ENCODE measurements at places on chromosomes 11 and 22. TPM values are rescaled to one million over a fixed set of nuclear protein-coding genes. Genes with fewer than 3 reads are reported as not detected.

- no peaks in the 10 kb centered on the region for H3K27me3 ChIP-seq
- no peaks in the 10 kb centered on the region for H3K4me1 ChIP-seq
- H3K36me3 ChIP-seq: no peaks in the 10 kb centered on the region
- H3K4me3 ChIP-seq: no peak overlapping the region
Measured at GRCh38 chr11:123338266-123338800, 91.7 kb upstream of the GRAMD1B start.

DNA sequence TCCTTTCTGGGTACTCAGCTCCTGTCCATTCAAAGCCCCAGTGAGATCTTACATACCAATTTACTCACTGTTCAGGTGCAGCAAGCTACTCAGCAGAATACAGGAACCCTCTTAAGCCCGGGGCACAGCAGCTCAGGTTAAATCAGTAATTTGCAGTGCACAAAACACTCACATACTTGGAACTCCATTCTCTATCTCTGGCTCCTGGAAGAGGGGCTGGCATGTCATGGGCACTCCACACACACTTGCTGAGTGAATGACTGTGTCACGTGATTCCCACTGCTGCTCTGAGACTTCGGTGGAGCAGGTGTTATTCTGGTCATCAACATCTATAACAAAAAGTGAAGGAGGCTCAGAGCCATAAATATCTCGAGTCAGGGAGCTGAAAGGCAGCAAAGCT, 157.3 kb upstream of the BDNF start:
- no peak for DNase-seq
- no peak overlapping the region for H3K4me3 ChIP-seq
- H3K36me3 ChIP-seq: no peaks in the 10 kb centered on the region
- no peaks in the 10 kb centered on the region for H3K4me1 ChIP-seq

- no peak for DNase-seq
- H3K36me3 ChIP-seq: no peaks in the 10 kb centered on the region
- H3K4me3 ChIP-seq: no peak overlapping the region
- no peaks in the 10 kb centered on the region for H3K4me1 ChIP-seq
- no peaks in the 10 kb centered on the region for H3K27me3 ChIP-seq
Measured at GRCh38 chr11:96607864-96608558, 218.2 kb downstream of the JRKL start.

DNA sequence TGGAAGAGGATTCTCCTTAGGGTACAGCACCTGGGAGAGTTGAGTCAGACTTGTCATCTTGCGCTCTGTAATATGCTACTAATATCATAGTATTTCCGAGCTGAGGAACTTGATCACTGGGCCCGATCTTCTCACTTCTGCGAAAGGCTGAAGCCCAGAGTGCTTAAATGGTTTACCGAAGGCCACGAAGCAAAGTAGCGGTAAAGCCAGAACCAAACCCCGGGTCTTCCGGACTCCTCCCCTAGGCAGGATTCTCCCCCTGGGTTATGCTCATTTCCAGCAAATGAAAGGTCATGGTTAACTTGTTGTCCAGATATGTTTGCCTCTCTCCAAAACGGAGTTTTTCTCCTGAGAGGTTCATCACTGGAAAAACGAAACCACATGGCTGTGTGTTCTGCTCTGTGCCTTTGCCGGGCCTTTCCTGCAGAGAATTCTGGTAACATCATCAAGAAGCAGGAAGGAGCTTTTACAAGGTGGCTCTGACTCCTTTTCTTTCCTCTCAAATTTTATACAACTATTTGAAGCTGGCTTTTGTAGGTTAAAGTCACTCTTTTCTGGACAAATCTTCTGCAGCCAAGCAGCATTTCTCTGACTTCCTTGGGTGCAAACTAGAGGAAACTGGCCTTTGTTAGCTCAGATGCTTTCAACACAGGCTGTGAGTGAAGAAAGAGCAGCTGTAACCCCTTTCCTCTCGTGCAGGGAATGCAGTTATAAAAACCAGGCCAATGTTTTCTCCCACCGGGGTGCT, 35.5 kb downstream of the UBASH3B start:
- no peaks in the 10 kb centered on the region for H3K27me3 ChIP-seq
- no peaks in the 10 kb centered on the region for H3K36me3 ChIP-seq
- peak overlapping the region; percentile 32 for H3K4me3 ChIP-seq
- no peak for DNase-seq
- peak overlapping the region; percentile 81 for H3K27ac ChIP-seq

Gene TTC28
- 18.0 TPM for total RNA-seq

GRCh38 chr11:76148941-76149613, 57.2 kb downstream of the WNT11 start:
- H3K4me1 ChIP-seq: peaks cover 20% of the 10 kb centered on the region
- H3K27ac ChIP-seq: no peak overlapping the region
- no peaks in the 10 kb centered on the region for H3K36me3 ChIP-seq
- peak; percentile 24 for DNase-seq
- no peak overlapping the region for H3K4me3 ChIP-seq

- H3K27ac ChIP-seq: no peak overlapping the region
- no peak for DNase-seq
- no peaks in the 10 kb centered on the region for H3K27me3 ChIP-seq
- no peaks in the 10 kb centered on the region for H3K36me3 ChIP-seq
Measured at GRCh38 chr11:74641905-74642304, 49.5 kb downstream of the POLD3 start.

DNA sequence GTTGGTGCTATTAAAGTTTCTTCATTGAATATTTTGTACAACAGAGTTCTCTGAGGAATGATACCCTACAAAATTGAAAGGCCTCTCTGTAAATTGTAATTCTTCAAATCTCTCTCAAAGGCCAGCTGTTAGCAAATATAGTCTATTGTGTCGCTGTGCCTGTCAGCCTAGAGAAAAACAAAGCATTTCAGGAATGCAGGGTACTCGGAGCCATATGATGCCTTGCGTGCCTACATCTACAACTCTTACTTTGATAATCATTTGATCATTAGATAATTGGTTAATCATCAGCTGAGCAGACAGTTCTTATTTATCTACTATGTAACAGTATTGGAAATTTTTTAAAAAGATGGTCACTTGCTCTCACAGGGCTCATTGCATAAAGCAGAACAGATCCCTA, 67.3 kb downstream of the RNF169 start:
- H3K27me3 ChIP-seq: no peaks in the 10 kb centered on the region
- peaks cover 3% of the 10 kb centered on the region for H3K4me1 ChIP-seq
- H3K27ac ChIP-seq: no peak overlapping the region
- H3K4me3 ChIP-seq: no peak overlapping the region
- H3K36me3 ChIP-seq: peaks cover 73% of the 10 kb centered on the region

Gene UCP3
- 2.1 TPM for total RNA-seq

DNA sequence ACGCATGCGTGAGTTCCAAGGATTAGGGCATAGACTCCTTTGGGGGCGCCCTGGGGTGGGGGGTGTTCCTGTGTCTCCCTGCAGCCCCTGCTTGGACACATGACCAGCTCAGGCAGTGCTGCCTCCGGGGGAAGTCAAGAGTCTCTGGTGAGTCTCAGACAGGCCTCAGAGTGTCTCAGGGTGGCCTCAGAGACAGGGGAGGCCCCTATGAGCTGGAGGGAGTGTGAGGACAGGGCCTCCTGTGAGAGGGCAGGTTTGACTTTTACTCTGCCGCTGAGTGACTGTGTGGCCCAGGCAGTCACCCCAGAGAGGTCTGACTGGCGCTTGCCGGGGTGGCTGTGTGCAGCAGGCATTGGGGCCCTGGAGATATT, 41.2 kb upstream of the KCNQ1OT1 start:
- no peak overlapping the region for H3K4me3 ChIP-seq
- peaks cover 23% of the 10 kb centered on the region for H3K4me1 ChIP-seq
- no peaks in the 10 kb centered on the region for H3K27me3 ChIP-seq

GRCh38 chr11:35486446-35486845, 39.0 kb downstream of the PAMR1 start:
- H3K36me3 ChIP-seq: no peaks in the 10 kb centered on the region
- no peak overlapping the region for H3K4me3 ChIP-seq
- peaks cover 10% of the 10 kb centered on the region for H3K27me3 ChIP-seq
- H3K27ac ChIP-seq: no peak overlapping the region
- no peaks in the 10 kb centered on the region for H3K4me1 ChIP-seq

Gene RIBC2
- not detected for total RNA-seq

DNA sequence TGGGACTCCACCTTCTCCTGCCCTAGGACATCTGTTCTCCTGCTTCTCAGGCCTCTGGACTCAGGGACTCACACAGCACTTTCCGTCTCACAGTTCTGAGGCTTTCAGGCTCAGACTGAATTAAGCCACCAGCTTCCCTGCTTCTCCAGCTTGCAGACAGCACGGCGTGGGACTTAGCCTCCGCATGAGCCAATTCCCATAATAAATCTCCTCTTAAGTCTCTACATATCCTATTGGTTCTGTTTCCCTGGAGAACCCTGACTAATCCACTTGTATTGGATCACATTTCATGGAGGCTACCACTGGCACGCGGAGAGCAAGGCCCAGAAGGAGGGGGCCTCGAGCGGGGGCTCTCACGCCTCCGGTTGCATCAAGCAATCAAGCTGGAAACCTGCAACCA, 1313.6 kb downstream of the TBC1D22A start:
- H3K27ac ChIP-seq: no peak overlapping the region
- H3K36me3 ChIP-seq: no peaks in the 10 kb centered on the region
- H3K27me3 ChIP-seq: peaks cover 20% of the 10 kb centered on the region
- no peak overlapping the region for H3K4me3 ChIP-seq
- H3K4me1 ChIP-seq: no peaks in the 10 kb centered on the region

- H3K4me1 ChIP-seq: no peaks in the 10 kb centered on the region
- no peaks in the 10 kb centered on the region for H3K27me3 ChIP-seq
- H3K36me3 ChIP-seq: no peaks in the 10 kb centered on the region
- no peak for DNase-seq
- H3K4me3 ChIP-seq: no peak overlapping the region
- no peak overlapping the region for H3K27ac ChIP-seq
Measured at GRCh38 chr22:33710326-33710725, 209.9 kb downstream of the LARGE1 start.

DNA sequence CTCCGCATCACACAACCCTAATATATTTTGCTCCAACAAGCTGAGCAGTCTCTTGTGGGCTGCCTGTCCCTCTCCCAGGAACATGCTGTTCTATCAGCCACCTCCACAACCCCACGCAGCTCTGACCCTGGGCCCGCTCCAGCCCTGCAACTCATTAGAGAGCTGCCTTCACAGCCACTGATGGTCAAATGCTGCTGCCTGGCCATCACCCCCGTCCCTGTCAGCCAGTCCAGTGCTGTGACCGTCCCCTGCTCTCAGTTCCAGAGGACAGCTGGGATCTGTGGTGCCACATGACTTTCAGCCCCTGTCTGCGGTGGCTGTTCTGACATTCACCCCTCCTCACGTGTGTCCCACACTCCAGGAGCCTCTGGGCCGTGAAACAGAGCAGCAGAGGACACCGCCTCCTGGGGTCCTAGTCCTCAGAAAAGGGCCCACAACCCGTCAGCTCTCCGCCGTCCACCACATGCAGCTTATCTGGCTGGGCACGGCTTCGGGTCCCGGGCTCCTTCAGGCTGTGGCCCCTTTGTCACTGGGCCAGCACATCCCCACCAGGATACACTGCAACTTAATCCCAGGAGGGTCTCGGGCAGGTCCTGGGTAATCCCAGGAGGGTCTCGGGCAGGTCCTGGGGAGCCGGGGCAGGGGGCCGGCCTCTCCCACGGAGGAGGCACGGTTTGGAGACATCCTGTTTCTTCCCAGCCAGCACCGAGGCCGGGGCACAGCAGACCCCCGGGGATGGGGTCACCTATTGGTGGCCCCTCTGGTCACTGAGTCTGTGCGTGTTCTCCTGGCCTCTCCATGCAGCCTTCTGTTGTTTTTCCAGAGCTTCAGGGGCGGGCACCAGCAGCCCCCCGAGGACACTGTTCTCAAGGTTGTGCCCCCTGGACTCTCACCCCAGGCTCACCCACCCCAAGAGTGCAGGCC, 15.1 kb downstream of the CRELD2 start:
- peak overlapping the region; percentile 100 for H3K27ac ChIP-seq
- no peak for DNase-seq
- H3K27me3 ChIP-seq: peaks cover 5% of the 10 kb centered on the region

Gene BATF2
- 0.66 TPM for total RNA-seq

Gene DGCR6
- total RNA-seq: 5.6 TPM

DNA sequence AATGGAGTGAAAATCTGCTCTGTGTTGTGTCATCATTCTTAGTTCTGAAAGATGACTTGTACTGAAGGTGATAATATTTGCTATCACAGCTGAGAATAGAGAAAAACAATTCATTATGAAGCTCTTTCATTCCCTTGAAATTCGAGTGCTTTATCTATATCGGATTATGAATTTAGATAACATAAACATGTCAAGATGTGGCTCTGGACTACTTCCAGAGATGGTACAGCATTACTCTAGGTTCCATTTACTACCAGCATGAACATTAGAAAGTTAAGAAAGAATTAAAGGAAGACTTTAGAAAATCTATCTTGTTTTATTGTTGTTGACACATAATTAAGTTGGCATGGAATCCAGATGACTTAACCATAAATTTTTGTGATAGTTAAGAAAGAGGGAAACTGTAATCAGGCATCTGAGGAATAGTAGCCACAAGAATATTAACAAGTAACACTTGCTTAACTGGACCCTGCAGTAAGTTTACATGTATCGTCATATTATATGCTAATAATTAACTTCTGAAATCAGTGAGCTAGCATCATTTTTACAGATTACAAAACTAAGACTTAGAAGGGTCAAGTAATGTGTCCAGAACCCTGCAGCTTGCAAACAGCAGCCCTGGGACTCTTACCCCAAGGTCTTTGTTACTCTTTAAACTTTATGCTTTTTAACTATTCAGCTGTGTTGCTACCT, 182.6 kb downstream of the DDX10 start:
- H3K27me3 ChIP-seq: no peaks in the 10 kb centered on the region
- H3K27ac ChIP-seq: no peak overlapping the region
- H3K36me3 ChIP-seq: no peaks in the 10 kb centered on the region

Gene NPAS4
- total RNA-seq: not detected

GRCh38 chr11:15817001-15817400, 539.3 kb downstream of the SOX6 start:
- H3K4me3 ChIP-seq: no peak overlapping the region
- no peaks in the 10 kb centered on the region for H3K27me3 ChIP-seq
- peak overlapping the region; percentile 37 for H3K27ac ChIP-seq
- H3K4me1 ChIP-seq: peaks cover 53% of the 10 kb centered on the region
- no peaks in the 10 kb centered on the region for H3K36me3 ChIP-seq
- DNase-seq: no peak

DNA sequence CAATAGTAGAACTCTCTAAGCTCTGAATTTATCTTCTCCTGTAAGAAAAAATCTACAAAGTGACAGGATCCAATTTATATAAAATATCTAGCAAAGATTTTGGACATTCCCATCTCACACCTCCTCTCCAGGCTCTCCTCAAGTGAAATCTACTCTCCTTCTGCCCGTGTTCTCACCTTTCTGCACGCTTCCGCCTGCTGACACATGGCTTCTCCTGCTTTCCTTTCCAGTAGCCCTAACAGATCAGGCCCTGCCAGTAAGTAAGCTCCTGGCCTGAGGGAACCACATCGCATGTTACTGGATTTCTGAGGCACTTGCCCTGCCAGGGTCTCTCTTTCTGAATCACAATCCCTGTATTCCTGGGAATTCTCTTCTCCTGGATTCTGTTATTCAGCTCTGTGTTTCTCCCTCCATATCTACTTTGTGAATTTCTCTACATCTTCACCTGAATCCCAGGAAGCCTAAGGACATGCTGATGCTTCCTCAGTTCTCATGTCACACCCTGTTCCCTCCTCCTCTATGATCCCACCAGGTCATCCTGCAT, 53.3 kb upstream of the TOP3B start:
- H3K27ac ChIP-seq: no peak overlapping the region
- H3K4me3 ChIP-seq: no peak overlapping the region
- H3K27me3 ChIP-seq: no peaks in the 10 kb centered on the region
- H3K4me1 ChIP-seq: peaks cover 4% of the 10 kb centered on the region

Gene MAPK8IP2
- total RNA-seq: 0.08 TPM

Gene FERMT3
- total RNA-seq: 2.3 TPM

- H3K4me1 ChIP-seq: peaks cover 59% of the 10 kb centered on the region
- no peak overlapping the region for H3K4me3 ChIP-seq
- no peak for DNase-seq
- no peaks in the 10 kb centered on the region for H3K36me3 ChIP-seq
- no peaks in the 10 kb centered on the region for H3K27me3 ChIP-seq
Measured at GRCh38 chr11:11577932-11578911, 43.6 kb downstream of the GALNT18 start.
